ENCODE measurements at places on chromosomes 5 and 9. TPM values are rescaled to one million over a fixed set of nuclear protein-coding genes. Genes with fewer than 3 reads are reported as not detected.

The LEAP2 gene
- 3.6 TPM for total RNA-seq

The SLC1A3 gene
- total RNA-seq = 8.5 TPM

GRCh38 chr5:161030229-161030628, 178.2 kb upstream of the ATP10B start:
- no peak overlapping the region for H3K4me3 ChIP-seq
- no peak overlapping the region for H3K27ac ChIP-seq
- H3K4me1 ChIP-seq = no peaks in the 10 kb centered on the region
- no peaks in the 10 kb centered on the region for H3K36me3 ChIP-seq

- H3K27ac ChIP-seq = no peak overlapping the region
- no peaks in the 10 kb centered on the region for H3K36me3 ChIP-seq
- peaks cover 4% of the 10 kb centered on the region for H3K4me1 ChIP-seq
- H3K27me3 ChIP-seq = no peaks in the 10 kb centered on the region
- H3K4me3 ChIP-seq = no peak overlapping the region
Observed at GRCh38 chr5:7445068-7445467, 49.1 kb downstream of the ADCY2 start.

GRCh38 chr9:117290856-117291622, 123.8 kb downstream of the ASTN2 start:
- H3K4me1 ChIP-seq = peaks cover 7% of the 10 kb centered on the region
- no peak for DNase-seq
- no peaks in the 10 kb centered on the region for H3K27me3 ChIP-seq
- H3K4me3 ChIP-seq = no peak overlapping the region
- no peaks in the 10 kb centered on the region for H3K36me3 ChIP-seq
- H3K27ac ChIP-seq = no peak overlapping the region

All from neural progenitor cell (in vitro differentiated cells).